Left lung (tissue), 14 donors: ENCODE measurements at places on chromosomes 5 and 9. TPM values are rescaled to one million over a fixed set of nuclear protein-coding genes. Genes with fewer than 3 reads are reported as not detected.

- H3K4me3 ChIP-seq: no peak overlapping the region
- H3K27ac ChIP-seq: no peak overlapping the region
- H3K36me3 ChIP-seq: peaks cover 88% of the 10 kb centered on the region
- DNase-seq: no peak
- H3K4me1 ChIP-seq: peaks cover 3% of the 10 kb centered on the region
Observed at GRCh38 chr5:16671208-16671607, 54.4 kb upstream of the RETREG1 start.

DNA sequence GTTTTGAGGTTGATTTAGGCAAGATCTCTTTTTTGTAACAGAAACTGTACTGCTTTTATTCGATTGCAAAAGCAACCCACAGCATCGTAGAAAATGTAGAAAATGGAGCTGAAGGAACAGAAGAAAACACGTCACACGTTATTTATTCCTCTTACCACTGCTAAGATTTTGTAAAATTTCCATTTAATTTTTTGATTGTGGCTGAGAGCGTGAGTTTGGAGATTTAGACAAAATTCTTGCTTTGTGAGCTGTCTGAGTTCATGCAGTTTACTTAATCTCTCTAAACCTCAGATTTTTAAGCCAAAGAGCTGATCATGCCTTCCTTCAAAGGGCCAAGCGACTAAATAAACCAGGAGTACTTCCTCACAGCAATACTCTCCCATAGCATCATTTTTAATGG is 24.8 kb downstream of the DPYSL3 start:
- no peaks in the 10 kb centered on the region for H3K36me3 ChIP-seq
- peaks cover 15% of the 10 kb centered on the region for H3K4me1 ChIP-seq
- H3K4me3 ChIP-seq: no peak overlapping the region
- no peak for DNase-seq
- H3K27ac ChIP-seq: peak overlapping the region; percentile 89
- H3K27me3 ChIP-seq: no peaks in the 10 kb centered on the region

- DNase-seq: no peak
- no peak overlapping the region for H3K27ac ChIP-seq
- H3K27me3 ChIP-seq: no peaks in the 10 kb centered on the region
- H3K4me3 ChIP-seq: no peak overlapping the region
- no peaks in the 10 kb centered on the region for H3K36me3 ChIP-seq
Observed at GRCh38 chr5:42521406-42521805, 98.2 kb downstream of the GHR start.

DNA sequence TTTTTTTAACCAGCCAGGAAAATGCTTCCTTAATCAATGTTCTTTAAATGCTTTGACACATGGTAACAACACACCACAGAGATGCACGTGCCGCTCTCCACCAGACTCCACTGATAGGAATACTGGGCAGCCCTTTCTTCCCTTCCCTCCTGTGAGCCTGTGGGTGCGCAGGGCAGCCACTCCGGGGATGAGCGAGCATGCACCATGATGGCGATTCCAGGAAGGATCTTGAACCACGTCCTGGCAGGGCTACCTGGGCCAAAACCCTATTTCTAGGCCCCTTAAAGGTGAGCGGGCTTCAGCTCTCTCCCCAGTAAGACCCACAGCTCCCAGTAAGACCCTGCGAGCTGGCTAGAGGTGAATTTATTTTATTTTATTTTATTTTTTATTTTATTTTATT is 128.2 kb downstream of the MVB12B start:
- no peaks in the 10 kb centered on the region for H3K27me3 ChIP-seq
- H3K36me3 ChIP-seq: peaks cover 46% of the 10 kb centered on the region

DNA sequence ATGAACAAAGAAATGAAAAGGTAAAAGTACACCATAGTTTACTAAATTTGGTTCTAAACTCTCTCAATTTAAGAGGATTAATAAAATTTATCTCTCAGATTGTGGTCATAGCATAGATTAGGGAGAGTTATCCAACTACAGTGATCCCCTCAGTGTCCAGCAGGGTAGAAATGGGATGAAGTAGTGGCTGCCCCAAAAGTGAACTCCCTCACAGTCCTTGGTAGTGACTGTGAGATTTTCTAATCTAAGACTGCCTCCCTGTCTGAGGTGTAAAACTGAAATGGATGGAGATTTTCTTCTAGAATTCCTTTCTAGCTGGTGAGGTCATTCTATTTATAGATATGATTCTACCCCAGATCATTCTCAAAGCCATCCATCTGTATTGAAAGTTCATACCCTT is 455.5 kb downstream of the ACTL7B start:
- no peaks in the 10 kb centered on the region for H3K4me1 ChIP-seq
- H3K27me3 ChIP-seq: no peaks in the 10 kb centered on the region
- DNase-seq: no peak
- no peak overlapping the region for H3K4me3 ChIP-seq

GRCh38 chr5:25694801-25695200 is 1050.0 kb upstream of the CDH10 start:
- no peaks in the 10 kb centered on the region for H3K27me3 ChIP-seq
- no peak for DNase-seq
- no peaks in the 10 kb centered on the region for H3K36me3 ChIP-seq
- H3K4me3 ChIP-seq: no peak overlapping the region

- H3K4me3 ChIP-seq: no peak overlapping the region
- no peak overlapping the region for H3K27ac ChIP-seq
- H3K4me1 ChIP-seq: no peaks in the 10 kb centered on the region
Observed at GRCh38 chr9:81557452-81558090, 131.8 kb downstream of the TLE1 start.

- H3K36me3 ChIP-seq: no peaks in the 10 kb centered on the region
- no peaks in the 10 kb centered on the region for H3K4me1 ChIP-seq
- DNase-seq: no peak
- no peaks in the 10 kb centered on the region for H3K27me3 ChIP-seq
Observed at GRCh38 chr5:145847499-145848497, 12.7 kb upstream of the PRELID2 start.

GRCh38 chr5:179256328-179257175 is 88.7 kb downstream of the ADAMTS2 start:
- H3K27ac ChIP-seq: no peak overlapping the region
- no peaks in the 10 kb centered on the region for H3K27me3 ChIP-seq
- no peaks in the 10 kb centered on the region for H3K36me3 ChIP-seq
- no peak for DNase-seq
- no peaks in the 10 kb centered on the region for H3K4me1 ChIP-seq
- H3K4me3 ChIP-seq: no peak overlapping the region

GRCh38 chr5:94433397-94434163 is 184.8 kb downstream of the KIAA0825 start:
- H3K4me1 ChIP-seq: no peaks in the 10 kb centered on the region
- H3K4me3 ChIP-seq: no peak overlapping the region
- peak overlapping the region; percentile 46 for H3K27ac ChIP-seq
- no peak for DNase-seq
- no peaks in the 10 kb centered on the region for H3K36me3 ChIP-seq

- no peak overlapping the region for H3K27ac ChIP-seq
- no peak for DNase-seq
- peaks cover 24% of the 10 kb centered on the region for H3K4me1 ChIP-seq
- no peaks in the 10 kb centered on the region for H3K36me3 ChIP-seq
- H3K27me3 ChIP-seq: peaks cover 99% of the 10 kb centered on the region
Observed at GRCh38 chr5:88689668-88690408, 193.1 kb downstream of the MEF2C start.

GRCh38 chr9:69314547-69314946 is 10.5 kb upstream of the ENTREP1 start:
- H3K4me1 ChIP-seq: no peaks in the 10 kb centered on the region
- no peak for DNase-seq
- no peaks in the 10 kb centered on the region for H3K27me3 ChIP-seq
- H3K27ac ChIP-seq: no peak overlapping the region
- H3K4me3 ChIP-seq: no peak overlapping the region

DNA sequence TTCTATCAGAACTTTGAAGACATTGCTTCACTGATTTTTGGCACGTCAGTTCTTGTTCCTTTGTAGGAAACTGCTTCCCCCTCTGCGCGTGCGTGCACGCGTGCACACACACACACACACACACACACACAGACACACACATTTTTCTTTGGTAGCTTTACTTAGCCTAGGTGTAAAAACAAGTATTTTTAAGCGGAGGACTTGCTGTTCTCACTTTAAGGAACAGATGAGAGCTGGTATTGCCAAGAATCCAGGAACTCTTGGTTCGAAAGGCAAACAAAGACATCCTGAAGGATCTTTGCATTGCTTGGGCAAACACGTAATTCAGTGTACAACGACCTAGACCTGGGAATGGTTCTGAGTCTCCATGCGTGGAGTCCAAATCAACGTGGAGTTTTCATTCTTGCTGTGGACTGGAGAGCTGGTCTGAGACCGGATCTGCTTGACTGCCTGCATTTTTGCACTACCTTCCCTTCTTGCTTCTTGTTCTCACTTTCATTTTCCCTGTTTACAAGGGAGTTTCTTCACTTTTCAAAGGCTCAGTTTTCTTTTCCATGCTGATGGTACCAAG is 8.2 kb downstream of the TMEM268 start:
- no peaks in the 10 kb centered on the region for H3K36me3 ChIP-seq
- H3K4me3 ChIP-seq: peak overlapping the region; percentile 31
- peak; percentile 76 for DNase-seq
- H3K27ac ChIP-seq: peak overlapping the region; percentile 78
- peaks cover 52% of the 10 kb centered on the region for H3K4me1 ChIP-seq

DNA sequence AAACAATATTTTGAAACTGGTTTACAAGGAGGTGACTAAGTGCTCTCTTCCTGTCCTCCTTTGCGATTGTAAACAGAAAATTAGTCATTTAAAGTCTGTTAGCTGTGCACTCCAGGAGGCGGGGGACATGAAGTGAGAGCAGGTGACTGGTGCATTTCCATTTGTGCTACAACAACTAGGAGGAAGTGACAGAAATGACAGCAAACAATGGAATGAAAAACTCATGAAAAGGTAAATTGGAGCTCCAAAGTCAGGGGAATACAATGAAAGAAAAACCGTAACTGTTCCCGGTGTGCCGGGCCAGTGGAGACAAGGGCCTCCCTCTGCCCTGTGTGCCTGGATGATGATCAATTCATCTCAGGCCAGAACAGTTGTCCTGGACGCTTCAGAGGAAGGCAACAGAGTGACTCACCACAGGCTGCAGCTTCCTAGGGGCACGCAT is 439.9 kb downstream of the GADD45G start:
- H3K27ac ChIP-seq: peak overlapping the region; percentile 42
- H3K4me1 ChIP-seq: peaks cover 6% of the 10 kb centered on the region

PKD2L2 gene
- not detected for total RNA-seq

TRAF1 gene
- total RNA-seq: 4.4 TPM

ZDHHC11B gene
- 8.4 TPM for total RNA-seq

PCDHB10 gene
- 2.0 TPM for total RNA-seq
